ENCODE measurements at places on chromosomes 3 and 15.

DNA sequence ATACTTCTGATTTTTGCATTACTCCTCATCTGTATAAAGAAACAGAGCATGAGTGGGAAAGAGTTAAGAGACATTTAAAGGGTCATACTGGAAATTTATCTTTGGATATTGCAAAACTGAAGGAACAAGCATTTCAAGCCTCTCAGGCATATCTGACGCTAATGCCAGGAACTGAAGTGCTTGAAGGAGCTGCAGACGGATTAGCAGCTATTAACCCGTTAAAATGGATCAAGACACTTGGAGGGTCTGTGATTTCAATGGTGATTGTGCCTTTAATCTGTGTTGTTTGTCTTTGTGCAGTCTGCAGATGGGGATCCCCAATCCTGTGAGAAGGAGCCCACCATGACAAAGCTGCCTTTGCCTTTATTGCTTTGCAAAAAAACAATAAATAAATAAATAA, 202.5 kb upstream of the UBE3A start:
- no peak for DNase-seq

- DNase-seq: no peak
Observed at GRCh38 chr15:56628893-56629532, 104.3 kb downstream of the ZNF280D start.

DNA sequence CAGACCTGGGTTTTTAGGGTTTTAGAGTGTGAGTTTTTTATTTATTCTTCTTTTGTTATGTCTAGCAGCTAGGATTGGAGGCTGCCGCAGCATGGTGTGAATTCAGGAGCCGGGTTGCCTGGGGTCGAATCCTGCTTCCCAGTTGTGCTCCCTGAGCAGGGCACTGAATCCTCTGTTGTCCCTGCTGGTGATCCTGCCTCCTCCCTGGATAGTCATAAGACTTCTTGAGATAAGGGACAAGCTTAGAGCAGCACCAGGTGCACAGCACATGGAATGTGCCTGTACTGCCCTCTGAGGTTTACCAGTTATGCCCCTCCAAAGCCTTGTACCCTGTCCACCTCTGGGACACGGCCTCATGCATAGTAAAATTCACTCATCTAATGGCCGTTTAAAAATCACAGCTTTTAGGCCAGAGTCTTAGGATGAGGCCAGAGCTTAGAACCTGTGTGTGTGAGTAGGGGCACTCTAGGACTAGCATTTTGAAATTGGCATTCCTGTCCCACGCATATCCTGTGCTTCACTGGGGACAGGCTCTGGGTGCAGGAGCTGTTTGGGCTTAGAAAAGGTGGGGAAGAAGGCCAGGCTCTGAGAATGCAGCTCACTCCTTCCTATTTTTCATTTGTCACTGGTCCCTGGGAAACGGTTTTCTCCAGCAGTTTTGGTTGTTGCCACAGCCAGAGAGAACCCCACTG, 47.7 kb downstream of the CHCHD6 start:
- DNase-seq: no peak

DNA sequence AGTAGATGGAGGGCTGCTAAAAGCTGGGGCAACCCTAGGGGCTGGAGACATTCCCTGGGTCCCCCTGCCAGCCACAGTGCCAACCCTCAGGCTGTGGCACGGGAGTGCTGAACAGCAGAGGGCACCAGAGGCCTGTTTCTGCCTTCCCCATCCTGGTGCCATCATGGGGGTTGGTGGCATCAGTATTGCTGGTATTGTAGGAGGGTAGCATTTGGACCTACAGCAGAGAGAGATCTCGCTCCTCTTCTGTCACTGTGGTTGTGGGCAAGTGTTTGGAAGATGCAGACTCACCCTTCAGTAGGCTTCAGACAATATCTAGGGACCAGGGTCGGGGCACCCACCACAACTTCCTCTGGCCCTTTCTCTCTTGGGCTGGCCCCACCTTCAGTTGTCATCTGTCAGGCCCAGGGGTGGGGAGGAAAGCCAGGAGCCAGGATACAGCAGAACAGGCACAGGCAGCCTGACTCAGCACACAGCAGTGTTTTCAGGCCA, 123.5 kb downstream of the RPLP1 start:
- DNase-seq: peak; percentile 57

GRCh38 chr3:170889132-170889531, 19.1 kb upstream of the RPL22L1 start:
- no peak for DNase-seq

GRCh38 chr15:38809621-38810020, 245.0 kb upstream of the RASGRP1 start:
- no peak for DNase-seq

GRCh38 chr3:37824090-37824953, 37.4 kb upstream of the CTDSPL start:
- no peak for DNase-seq
